Mesenchymal stem cell (in vitro differentiated cells and primary cell): ENCODE measurements at places on chromosomes 1 and 21.

GRCh38 chr1:94862718-94863117 lies 42.6 kb downstream of the SLC44A3 start:
- H3K27ac ChIP-seq = peak overlapping the region; percentile 94
- no peak for DNase-seq
- H3K27me3 ChIP-seq = no peaks in the 10 kb centered on the region
- peaks cover 12% of the 10 kb centered on the region for H3K4me1 ChIP-seq
- H3K36me3 ChIP-seq = peaks cover 13% of the 10 kb centered on the region
- H3K4me3 ChIP-seq = no peak overlapping the region

DNA sequence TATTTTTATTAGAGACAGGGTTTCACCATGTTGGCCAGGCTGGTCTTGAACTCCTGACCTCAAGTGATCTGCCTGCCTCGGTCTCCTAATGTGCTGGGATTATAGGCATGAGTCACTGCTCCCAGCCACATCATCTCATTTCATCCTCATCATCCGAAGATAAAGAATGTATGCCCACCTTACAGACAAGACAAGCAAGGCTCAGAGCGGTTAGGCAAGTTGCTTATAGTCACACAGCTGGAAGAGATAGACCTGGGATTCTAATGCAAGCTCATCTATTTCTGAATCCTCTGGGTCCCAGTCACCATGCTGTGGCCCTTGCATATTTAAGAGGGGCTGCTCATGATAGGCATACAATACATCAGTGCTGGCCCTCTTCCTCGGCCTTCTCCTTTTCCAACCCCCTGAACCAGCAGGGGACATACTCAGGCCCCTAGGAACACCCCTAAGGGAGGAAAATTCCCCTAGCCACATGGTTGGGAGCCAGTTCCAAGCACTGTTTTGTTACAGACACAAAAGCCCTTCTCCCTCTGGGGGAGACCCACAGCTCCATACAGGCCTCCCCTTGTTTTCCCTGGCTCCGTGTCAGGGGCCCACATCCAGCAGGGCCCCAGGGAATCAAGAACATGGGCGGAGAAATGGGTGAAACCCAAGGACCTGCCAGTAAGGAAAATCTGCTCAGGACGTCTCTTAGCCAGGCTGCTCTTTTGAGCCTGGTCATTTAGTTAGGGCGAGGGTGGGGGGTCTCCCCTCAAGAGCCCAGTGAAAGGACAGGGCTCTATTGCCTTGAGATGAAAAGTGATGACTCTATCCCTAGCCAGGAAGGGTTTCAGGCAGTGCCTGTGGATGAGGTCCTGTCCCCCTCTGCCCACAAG lies 6.9 kb downstream of the CSRP1 start:
- no peaks in the 10 kb centered on the region for H3K27me3 ChIP-seq
- no peak for DNase-seq
- H3K4me3 ChIP-seq = peak overlapping the region; percentile 6
- H3K36me3 ChIP-seq = no peaks in the 10 kb centered on the region

GRCh38 chr1:54125386-54126070 lies 27.3 kb downstream of the CDCP2 start:
- no peak overlapping the region for H3K4me3 ChIP-seq
- no peak overlapping the region for H3K27ac ChIP-seq
- no peaks in the 10 kb centered on the region for H3K36me3 ChIP-seq
- H3K27me3 ChIP-seq = peaks cover 18% of the 10 kb centered on the region
- DNase-seq = peak; percentile 16

DNA sequence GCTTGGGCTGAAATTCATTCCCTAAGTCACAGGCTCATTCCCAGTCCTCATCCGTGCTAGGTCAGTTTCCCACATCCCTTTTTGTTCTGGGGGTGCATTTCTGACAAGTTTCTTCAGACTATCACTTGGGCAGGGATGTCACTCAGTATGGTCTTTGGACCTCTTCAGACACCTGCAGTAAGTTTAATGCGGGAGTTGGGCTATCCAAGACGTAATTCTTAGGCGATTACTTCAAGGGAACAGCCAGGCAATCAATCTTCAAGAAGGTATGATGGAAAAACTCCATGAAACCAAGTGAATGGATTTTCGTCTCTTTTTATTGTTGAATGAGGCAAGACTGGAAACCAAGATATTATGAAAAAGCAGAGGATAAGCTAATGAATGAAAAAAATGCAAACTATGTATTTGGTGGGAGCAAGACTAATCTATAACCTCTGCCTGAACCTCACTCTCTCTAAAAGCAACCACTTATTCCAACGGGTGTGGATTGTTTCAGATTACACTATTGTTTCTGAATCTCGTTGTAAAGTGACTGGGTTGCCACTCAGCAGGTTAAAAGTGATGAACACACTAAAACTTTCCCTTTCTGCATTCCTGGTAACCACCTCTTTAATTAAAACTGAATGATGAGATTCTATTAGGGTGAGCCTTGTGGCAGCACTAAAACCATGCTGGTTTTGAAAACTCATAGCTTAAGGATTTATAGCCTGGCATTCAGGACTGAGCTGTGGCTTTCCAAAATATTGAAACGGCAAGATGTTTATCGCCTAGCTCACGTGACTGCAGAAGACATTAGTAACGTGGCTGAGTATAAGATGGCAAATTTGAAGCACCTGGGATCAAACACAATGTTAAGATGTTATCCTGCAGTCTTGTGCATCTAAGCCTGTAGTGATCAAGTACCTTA lies 1.1 kb downstream of the RASAL2 start:
- H3K36me3 ChIP-seq = peaks cover 4% of the 10 kb centered on the region
- H3K27ac ChIP-seq = peak overlapping the region; percentile 6
- H3K27me3 ChIP-seq = no peaks in the 10 kb centered on the region
- no peaks in the 10 kb centered on the region for H3K4me1 ChIP-seq
- peak; percentile 50 for DNase-seq

DNA sequence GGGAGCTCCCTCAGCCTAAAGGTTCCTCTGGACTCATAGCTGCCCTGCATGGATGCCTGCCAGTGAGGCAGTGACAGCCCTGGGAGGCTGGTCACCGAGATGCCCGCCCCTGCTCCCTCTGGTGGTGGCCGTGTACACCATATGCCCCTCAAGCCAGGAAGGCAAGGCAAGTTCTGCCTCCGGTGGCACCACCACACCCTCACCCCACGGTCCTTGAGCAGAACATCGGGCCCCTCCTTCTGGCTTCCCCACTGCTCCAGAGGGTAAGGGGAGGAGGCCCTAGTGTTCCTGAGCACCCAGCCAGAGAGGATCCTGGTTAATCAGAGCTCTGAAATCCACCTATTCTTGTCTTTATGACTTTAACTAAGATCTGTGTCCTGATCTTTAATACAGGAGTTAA lies 1.5 kb upstream of the S100A14 start:
- H3K4me3 ChIP-seq = no peak overlapping the region
- H3K27ac ChIP-seq = no peak overlapping the region
- peak; percentile 70 for DNase-seq
- H3K4me1 ChIP-seq = peaks cover 20% of the 10 kb centered on the region
- H3K36me3 ChIP-seq = peaks cover 45% of the 10 kb centered on the region
- H3K27me3 ChIP-seq = no peaks in the 10 kb centered on the region
